Left hindlimb (tissue), 1 donor: ENCODE measurements at places on chromosomes 13 and 19.

DNA sequence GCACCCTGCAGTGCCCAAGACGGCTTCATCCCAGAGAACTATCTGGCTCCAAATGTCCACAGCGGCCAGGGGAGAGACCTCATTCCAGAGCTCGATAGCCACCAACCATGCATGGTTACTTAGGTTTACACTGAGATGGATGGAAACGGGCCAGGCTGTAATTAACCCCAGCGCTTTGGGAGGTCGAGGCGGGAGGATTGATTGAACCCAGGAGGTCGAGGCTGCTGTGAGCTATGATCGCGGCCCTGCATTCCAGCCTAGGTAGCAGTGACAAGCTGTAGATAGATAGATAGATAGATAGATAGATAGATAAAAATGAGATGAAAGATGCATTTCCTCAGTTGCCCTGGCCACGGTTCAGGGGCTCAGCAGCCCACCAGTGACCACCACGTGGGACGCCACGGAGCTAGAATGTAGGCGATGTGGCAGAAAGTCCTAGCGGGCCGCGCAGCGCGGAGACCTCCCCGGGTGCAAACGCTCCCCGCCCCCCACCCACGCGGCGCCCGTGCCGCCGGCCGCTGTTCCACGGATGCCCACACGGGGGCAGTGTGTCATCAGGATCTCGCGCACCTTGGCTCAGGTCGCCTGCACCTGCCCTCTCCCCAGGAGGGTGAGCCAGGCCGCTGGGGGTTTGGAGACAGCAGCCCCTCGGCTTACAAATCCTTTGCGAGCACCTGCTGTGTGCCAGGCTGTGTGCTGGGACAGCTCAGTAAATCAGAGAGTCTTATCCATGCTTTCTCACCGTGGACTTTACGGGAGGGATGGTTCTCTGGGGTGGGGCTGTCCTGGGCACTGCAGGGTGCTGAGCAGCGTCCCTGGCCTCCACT lies 13.5 kb upstream of the TLE5 start:
- peak; percentile 44 for DNase-seq

DNA sequence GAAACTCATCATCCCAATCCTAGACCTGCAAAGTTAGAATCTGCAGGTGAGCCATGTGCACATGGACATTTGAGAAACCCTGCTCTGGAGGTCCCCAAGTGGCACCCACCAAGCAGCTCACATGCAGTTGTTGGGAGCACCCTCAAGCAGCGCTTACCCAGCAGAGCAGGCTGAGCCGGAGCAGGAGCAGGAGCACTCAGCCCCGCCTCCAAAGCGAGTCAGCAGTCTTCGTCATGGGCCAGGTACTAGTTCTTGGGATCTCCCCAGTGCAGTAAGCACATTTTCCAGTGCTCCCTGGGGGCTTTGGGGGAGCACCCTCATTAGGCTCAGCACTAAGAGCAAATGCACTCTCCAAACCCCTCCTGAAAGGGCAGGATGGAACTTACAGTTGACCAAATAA lies 572.7 kb downstream of the IRS2 start:
- no peak for DNase-seq

DNA sequence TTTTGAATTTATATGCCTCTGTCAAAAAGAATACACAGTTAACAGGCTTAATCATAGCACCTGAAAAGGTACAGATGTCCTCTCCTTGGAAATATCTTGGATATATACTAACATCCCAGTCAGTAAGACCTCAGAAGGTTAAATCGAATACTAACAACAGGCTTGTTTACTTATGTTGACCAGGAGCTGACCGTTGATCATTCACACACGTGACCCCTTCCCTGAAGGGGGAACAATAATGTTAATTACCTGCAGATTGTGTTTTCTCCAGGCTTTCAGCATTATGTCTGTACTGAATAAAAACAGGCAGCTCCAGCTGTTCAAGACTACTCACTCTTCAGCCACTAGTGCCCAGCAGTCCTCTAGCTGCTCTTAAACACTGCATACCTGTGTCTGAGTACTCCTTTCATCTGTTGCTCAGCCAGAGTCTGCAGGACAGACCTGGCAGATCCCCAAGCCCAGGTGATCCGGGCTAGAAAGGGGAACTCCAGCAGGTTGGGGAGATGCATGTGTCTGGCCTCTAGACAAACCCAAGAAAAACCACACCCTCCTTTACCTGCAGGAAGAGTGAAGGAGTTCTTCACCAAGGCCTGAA lies 163.9 kb downstream of the RNF17 start:
- no peak for DNase-seq

DNA sequence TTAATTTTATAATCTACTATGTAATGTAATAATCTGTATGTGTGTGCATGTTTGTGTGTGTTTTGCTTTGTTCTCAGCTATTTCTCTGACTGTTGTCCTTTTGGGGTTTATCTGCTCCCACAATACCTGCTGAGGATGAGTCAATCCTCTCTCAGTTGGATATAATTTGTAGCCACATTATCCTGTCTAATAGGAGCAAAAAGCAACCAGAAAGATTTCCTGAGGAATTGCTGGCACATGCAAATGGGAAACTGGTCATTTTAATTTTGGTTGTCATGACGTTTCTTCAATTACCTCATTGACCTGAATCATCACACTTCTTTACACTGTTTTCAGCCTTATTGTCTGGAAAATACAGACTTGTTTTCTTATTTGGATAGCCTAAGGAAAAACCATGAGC lies 488.4 kb downstream of the KLF5 start:
- no peak for DNase-seq

GRCh38 chr19:45785781-45786532 lies 3.7 kb upstream of the DMPK start:
- peak; percentile 48 for DNase-seq
